ENCODE measurements at places on chromosomes 11 and 22. TPM values are rescaled to one million over a fixed set of nuclear protein-coding genes. Genes with fewer than 3 reads are reported as not detected.

DNA sequence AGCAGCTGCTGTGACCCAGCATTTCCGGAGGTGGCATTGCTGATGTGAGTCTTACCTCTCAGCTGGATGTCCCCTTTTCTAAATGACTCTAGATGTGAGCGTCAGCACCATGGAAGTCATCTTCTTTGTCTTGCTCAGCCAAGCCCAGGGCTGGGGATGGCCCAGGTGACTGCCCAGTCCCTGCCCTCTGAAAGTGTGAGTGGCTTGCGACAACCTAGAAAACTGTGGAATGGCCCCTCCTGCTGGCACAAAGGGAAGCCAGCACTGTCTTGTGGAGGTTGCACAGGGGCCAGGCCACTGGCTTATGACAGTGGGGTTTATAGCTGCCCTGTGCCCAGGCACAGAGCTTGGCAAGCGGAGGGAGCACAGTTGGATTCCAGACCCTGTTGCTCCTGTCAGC, 6.2 kb downstream of the TUB start:
- no peak overlapping the region for H3K27ac ChIP-seq
- H3K27me3 ChIP-seq, result no peaks in the 10 kb centered on the region
- peaks cover 5% of the 10 kb centered on the region for H3K4me1 ChIP-seq
- H3K4me3 ChIP-seq, result no peak overlapping the region
- no peaks in the 10 kb centered on the region for H3K36me3 ChIP-seq
- DNase-seq, result peak; percentile 30

Gene CLTCL1
- 10.2 TPM for total RNA-seq

- no peak for DNase-seq
- H3K27ac ChIP-seq, result no peak overlapping the region
- H3K4me3 ChIP-seq, result no peak overlapping the region
- no peaks in the 10 kb centered on the region for H3K36me3 ChIP-seq
- H3K27me3 ChIP-seq, result peaks cover 46% of the 10 kb centered on the region
Measured at GRCh38 chr22:38953091-38953490, 4.3 kb upstream of the APOBEC3A start.

GRCh38 chr11:119992171-119993051, 145.5 kb downstream of the TRIM29 start:
- H3K4me1 ChIP-seq, result no peaks in the 10 kb centered on the region
- no peaks in the 10 kb centered on the region for H3K36me3 ChIP-seq
- H3K27me3 ChIP-seq, result peaks cover 50% of the 10 kb centered on the region
- H3K4me3 ChIP-seq, result no peak overlapping the region
- DNase-seq, result peak; percentile 18
- H3K27ac ChIP-seq, result no peak overlapping the region

DNA sequence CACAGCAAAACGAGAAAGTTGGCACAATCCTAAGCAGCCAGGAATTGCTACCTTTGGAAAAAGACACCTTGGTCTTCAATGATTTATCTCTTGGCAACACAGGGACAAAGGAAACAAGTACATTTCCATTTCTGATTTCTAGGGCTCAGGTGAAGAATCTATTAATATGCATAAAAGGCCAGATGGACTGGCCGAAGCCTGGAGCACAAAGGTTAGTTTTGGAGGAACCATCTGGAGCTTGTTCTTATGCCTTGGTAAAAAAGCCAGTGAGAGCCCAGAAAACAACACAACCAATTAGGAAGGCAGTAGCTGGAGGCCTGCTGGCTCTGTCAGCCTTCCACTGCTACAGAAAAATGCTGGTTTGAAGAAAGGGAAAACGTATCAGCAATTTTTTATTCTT, 713.5 kb upstream of the API5 start:
- H3K27me3 ChIP-seq, result no peaks in the 10 kb centered on the region
- H3K4me1 ChIP-seq, result no peaks in the 10 kb centered on the region
- no peak for DNase-seq
- H3K36me3 ChIP-seq, result no peaks in the 10 kb centered on the region
- H3K4me3 ChIP-seq, result no peak overlapping the region

Gene ACR
- not detected for total RNA-seq

GRCh38 chr11:10109806-10110205, 184.2 kb downstream of the SBF2 start:
- DNase-seq, result peak; percentile 80
- peaks cover 37% of the 10 kb centered on the region for H3K4me1 ChIP-seq
- H3K36me3 ChIP-seq, result no peaks in the 10 kb centered on the region
- H3K27me3 ChIP-seq, result no peaks in the 10 kb centered on the region

DNA sequence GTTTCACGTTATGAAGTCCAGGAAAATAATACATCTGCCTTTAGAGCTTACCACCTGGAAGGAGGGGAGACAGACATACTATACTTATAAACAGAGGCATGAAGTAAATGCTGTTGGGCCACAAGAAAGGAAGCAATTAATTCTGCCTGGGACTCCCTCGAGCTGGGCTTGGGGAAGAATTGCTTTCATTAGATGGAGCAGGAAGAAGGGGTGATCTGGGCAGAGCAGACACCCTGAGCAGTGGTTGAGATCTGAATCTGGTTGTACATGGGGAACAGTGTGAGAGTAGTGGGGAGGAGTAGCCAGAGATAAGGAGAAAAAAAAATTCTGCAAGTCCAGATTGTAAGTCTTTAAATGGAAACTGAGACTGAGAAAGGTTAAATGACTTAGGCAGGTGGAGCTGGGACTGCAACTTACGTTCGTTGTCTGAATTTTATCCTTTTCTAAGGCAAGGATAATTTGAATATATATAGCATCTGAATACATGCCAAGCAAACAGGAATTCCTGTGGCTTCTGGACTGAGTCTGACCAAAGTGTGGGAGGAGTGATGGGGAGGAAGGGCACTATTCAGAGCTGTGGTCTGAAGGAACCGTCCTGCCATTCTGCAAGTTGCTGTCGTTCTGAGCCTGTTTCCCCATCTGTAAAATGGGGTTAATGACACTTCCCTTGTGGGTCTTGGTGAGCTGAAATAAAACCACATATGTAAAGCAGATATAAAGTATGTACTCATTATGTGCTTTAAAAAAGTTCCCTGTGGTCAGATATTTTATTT, 7.9 kb downstream of the NCAM1 start:
- H3K27ac ChIP-seq, result no peak overlapping the region
- no peak overlapping the region for H3K4me3 ChIP-seq
- DNase-seq, result peak; percentile 43
- H3K36me3 ChIP-seq, result no peaks in the 10 kb centered on the region
- H3K4me1 ChIP-seq, result no peaks in the 10 kb centered on the region

DNA sequence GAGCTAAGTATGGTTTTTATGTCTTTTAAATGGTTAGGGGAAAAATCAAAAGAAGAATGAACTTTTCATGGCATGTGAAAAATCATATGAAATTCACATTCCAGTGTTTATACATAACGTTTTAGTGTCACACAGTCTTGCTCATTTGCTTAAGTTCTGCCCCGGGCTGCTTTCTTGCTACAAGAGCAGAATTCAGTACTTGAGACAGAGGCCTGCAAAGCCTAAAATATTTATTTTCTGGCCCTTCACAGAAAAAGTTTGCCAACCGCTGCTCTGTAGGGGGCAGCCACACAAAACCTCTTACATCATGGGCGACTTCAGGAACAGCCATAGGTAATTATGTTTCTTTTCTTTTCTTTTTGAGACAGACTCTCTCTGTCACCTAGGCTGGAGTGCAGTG, 1.0 kb upstream of the ATG2A start:
- no peaks in the 10 kb centered on the region for H3K36me3 ChIP-seq
- H3K27ac ChIP-seq, result peak overlapping the region; percentile 58
- H3K27me3 ChIP-seq, result no peaks in the 10 kb centered on the region
- peak; percentile 89 for DNase-seq

DNA sequence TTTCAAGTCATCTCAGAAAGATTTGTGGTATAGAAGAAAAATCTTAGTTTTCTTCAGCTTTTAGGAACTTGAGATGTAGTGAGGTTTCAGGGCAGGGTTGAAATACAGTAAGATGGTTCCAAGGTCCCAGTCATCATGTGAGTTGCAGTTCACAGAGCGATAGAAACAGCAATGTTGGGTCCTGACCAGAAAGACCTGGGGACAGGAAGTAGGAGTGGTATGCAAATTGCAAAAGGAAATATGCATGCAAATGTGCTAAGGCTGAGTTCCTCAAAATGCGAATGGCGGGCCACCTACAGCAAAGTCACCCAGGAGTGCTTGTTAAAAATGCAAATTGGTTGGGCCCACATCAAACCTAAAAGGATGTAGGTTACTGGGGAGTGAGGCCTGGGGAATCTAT, 1032.7 kb upstream of the TENM4 start:
- H3K4me1 ChIP-seq, result no peaks in the 10 kb centered on the region
- no peaks in the 10 kb centered on the region for H3K27me3 ChIP-seq
- no peak overlapping the region for H3K4me3 ChIP-seq

Gene HIC2
- 3.7 TPM for total RNA-seq

Gene CD3E
- total RNA-seq, result not detected

GRCh38 chr11:68878022-68878421, 25.6 kb downstream of the MRPL21 start:
- no peaks in the 10 kb centered on the region for H3K36me3 ChIP-seq
- H3K27me3 ChIP-seq, result no peaks in the 10 kb centered on the region
- no peak overlapping the region for H3K4me3 ChIP-seq
- DNase-seq, result no peak

DNA sequence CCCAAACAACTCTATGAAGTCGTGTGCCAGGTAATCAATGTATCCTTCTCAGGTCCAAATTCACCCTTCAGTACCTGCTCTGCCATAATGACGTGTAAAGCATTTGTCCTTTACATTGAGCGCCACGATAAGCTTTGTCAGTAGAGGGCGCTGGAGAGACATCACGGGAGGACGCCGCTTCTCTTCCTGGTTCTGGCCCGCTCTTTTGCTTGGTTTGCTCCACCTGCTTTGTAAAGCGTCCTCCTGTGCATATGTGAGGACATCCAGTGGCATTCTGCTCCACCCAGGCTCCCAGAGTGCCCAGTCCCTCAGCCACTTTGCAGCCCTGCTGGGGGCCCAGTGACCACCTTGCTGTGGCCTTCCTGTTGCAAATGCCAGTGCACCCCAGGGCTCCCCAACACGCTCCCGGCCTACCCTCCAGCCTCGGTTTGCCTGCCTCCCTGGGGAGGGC, 61.1 kb downstream of the WT1 start:
- no peaks in the 10 kb centered on the region for H3K36me3 ChIP-seq
- H3K27me3 ChIP-seq, result 0 out of 2 replicates have a peak, but pooled peaks cover 15% of the 10 kb centered on the region
- no peaks in the 10 kb centered on the region for H3K4me1 ChIP-seq
- H3K4me3 ChIP-seq, result no peak overlapping the region

- H3K4me3 ChIP-seq, result no peak overlapping the region
- H3K4me1 ChIP-seq, result peaks cover 24% of the 10 kb centered on the region
- peak; percentile 90 for DNase-seq
- no peaks in the 10 kb centered on the region for H3K27me3 ChIP-seq
- no peak overlapping the region for H3K27ac ChIP-seq
Measured at GRCh38 chr11:36034551-36035331, 90.9 kb downstream of the LDLRAD3 start.

DNA sequence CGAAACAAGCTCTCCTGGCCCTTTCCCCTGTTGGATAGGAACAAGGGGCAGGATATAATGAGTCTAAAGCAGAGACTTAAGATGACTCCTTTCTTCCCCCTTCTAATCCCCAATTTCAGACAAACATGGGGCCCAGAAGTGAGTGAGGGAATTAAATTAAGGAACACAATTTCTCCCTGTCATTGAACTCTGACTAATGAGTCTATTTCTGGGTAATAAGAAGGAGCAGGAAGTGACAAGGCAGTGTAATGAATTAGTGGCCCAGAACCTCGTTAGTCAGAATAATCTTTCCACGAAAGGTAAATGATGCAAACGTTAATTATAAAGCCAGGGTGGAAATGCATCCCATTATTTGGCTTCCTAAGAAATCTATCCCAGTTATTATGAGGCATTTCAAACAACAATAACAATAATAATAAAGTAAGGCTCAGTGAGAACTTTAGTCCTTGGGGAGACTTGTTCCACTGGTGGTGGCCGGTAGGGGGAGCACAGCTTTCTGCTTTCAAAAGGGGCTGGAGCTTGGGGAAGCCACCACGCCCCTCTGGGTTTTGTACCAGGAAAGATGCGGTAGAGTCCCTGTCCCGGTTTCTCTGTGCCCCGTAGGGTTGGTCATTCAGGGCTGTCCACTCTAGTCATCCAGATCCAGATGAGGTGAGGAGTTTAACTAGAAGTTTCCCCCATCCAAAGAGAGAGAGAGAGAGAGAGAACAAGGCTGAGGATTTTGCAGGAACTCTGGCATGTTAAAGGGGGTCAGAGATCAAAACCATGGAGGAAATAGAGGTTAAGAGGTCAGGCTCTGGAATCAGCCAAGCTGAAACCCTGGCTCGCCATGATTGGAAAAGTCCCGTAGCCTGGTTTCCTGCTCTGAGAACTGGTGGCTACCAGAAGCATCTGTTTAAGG, 298.3 kb downstream of the NTM start:
- peak overlapping the region; percentile 21 for H3K27ac ChIP-seq
- peaks cover 37% of the 10 kb centered on the region for H3K4me1 ChIP-seq
- no peak overlapping the region for H3K4me3 ChIP-seq
- no peaks in the 10 kb centered on the region for H3K27me3 ChIP-seq
- peak; percentile 75 for DNase-seq
